ENCODE measurements at places on chromosomes 2 and 18.

- no peak for DNase-seq
These were observed 226.9 kb upstream of the DTNA start for GRCh38 chr18:34483198-34483597.

DNA sequence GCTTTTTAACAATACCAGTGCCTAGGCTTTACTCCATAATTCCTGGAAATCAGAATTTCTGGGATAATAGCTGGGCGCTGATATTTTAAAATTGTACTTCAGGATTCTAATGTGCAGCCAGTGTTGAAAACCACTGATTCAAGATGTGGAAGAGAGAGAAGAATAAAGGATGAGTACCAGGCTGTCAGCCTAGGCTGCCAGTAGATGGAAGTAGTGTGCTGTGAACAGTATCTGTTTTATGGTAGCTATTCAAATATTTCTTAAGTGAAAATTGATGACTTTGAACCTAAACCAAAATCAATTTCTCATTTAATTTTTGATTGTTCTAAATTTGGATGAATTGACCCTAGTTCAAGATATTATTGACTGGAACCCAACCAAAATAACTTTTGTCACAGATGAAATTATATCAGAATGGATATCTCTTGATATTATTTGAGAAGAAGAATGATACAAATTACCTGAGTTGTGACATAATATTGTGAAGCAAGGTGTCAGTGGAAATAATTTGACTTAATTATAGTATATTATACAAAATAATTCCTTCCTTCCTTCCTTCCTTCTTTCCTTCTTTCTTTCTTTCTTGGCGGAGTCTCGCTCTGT is 88.0 kb downstream of the COMMD1 start:
- no peak for DNase-seq

- DNase-seq, result no peak
These were observed 3.0 kb downstream of the GBX2 start for GRCh38 chr2:236164925-236165841.

- no peak for DNase-seq
These were observed 121.1 kb downstream of the DDX1 start for GRCh38 chr2:15712551-15713342.

GRCh38 chr2:3778851-3779495 is 75.6 kb downstream of the DCDC2C start:
- DNase-seq, result no peak

GRCh38 chr2:227595797-227596196 is 2.9 kb upstream of the SCYGR2 start:
- DNase-seq, result no peak

DNA sequence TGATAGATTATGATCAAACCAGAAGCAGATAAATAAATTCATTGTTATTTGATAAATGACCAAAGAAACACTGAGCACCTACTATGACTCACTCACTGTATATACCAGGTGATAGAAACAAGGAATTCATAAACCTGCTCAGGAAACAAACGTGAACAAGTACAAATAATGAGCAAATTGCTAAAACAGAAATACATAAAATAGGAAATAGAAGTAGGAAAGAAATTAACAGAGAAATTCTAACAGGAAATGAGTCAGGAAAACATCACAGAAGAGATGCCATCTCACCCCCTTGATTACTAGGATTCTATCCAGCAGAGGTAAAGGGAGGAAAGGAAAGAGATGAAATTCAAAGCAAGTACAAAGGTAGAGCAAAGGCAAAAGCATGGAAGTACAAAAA is 31.3 kb downstream of the EXOC6B start:
- no peak for DNase-seq

DNA sequence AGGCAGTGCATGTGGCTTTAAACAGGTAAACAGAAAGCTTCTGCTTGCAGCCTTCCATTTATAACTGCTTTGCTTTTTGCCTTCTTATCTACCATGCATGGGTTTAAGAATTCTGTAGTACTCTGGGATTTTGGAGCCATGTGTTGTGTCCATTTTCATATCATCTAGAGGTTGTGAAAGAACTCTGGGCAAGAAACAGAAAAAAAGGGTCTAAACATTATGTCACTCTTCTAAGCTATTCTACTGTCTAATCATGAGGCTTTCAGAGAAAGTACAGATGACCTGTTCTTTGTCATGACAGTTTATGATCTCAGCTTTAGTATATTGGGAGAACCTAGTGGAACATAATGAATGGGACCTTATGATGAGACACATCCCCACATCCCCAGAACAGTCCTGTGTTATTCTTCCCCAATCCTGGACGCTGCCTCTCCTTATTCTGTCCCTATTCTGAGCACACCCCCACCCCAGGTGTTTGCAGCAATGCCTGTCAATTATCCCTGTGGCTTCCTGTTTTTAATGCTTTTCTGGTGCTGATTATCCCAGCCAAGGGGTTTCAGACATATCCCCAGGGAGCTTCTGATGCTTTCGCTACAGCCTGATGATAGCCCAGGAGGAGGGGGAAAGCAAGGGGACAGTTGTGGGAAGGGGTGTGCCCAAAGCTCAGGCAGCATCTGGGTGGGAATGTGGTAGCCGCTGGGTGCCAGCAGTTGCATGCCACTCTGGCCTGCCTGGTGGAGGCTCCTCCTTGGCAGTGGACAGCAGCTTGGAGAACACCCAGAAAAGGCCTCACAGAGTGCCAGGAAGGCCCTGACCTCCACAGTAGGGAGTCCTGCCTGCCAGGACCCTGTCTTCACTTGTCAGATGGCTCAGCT is 169.5 kb upstream of the MAP3K20 start:
- DNase-seq, result no peak

GRCh38 chr2:165193178-165193777 is 10.6 kb downstream of the SCN3A start:
- no peak for DNase-seq

GRCh38 chr2:214629875-214630274 is 179.6 kb downstream of the BARD1 start:
- DNase-seq, result no peak

- no peak for DNase-seq
These were observed 643 bp downstream of the PLCL1 start for GRCh38 chr2:197804758-197805714.

DNA sequence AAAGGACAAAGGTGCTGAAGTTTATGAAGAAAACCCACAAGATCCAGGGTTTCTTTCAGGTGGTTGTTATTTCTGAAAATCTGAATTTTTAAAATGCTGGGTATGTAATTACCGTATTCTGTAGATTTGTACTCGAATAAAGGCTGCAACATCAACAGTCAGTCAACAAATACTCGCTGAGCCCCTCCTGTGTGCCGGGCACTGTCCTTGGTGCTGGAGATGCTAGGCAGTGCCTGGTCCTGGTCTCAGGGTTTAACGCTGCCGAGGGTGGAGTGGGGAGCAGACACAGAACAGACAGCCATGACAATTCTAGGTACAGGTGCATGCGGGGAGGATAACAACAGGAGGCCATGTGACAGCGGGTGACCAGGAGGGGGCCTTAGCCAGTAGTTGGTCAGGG is 27.2 kb upstream of the PDIA6 start:
- DNase-seq, result no peak

GRCh38 chr2:135252805-135253458 is 200.8 kb downstream of the RAB3GAP1 start:
- no peak for DNase-seq

DNA sequence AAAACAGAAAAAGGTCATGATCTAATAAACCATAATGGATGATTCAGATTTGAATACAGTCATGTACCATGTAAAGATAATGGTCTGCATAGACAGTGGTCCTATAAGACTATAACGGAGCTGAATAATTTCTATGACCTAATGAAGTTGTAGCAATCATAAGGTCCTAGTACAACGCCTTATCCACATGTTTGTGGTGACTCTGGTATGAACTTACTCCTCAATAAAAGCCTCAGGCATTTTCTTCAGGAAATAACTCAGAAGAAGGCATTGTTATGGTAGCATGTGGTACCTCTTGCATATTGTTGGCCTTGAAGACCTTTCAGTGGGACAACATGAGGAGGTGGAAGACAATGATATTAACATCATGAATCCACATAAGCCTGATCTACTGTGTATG is 883.3 kb downstream of the CNTNAP5 start:
- DNase-seq, result no peak

DNA sequence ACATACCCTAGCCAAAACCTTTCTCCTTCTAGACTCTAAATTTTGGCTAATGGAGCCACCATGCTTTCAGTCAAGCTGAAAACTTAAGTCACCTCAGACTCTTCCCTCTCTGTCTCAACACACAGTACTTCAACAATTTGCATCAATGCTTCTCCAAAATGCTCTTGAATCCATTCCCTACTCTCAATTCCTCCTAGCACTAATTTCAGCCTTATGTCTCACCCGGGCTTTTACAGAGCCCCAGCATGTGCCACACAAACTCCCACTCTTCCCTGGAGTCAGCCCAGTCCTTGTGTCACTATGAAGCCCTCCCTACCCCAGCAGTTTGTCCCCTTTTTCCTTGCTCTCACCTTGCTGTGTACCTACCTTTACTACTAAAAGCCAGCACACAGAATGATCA is 38.7 kb downstream of the AAK1 start:
- no peak for DNase-seq

- DNase-seq, result no peak
These were observed 56.8 kb downstream of the ATF2 start for GRCh38 chr2:175111200-175111657.

- no peak for DNase-seq
These were observed 265.5 kb downstream of the SRBD1 start for GRCh38 chr2:45345331-45346234.

DNA sequence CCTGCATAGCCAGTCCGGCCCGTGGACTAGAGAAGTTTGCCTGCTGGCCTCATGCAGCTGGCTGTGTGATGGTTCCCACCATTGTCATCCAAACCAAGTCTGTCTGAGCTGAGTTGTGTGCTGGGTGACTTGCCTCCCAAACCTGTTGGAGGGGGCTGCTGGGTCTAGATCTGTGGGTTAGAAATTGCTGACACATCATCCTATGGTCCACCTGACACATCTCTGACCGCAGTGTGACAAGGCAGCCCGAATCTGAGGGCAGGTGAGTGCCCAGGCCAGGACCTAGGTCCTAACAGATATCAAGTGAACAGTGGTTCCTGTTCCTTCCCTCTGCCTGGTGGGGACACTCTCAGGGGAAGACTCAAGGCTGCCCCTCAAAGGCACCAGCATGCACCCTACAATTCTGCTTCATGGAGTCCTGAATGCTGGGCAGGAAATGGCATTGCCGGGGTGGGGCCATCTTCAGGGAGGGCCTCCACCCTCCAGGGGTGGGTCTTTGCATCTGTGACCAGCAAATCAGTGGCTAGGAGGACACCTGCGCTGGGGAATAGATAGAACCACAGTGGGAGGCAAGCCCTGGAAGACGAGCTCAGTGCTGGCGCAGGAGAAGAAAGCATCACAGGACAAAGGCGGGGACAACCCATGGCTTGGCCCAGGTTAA is 117.9 kb upstream of the ID2 start:
- no peak for DNase-seq

- no peak for DNase-seq
These were observed 385.5 kb upstream of the HNRNPA3 start for GRCh38 chr2:176826984-176827668.

DNA sequence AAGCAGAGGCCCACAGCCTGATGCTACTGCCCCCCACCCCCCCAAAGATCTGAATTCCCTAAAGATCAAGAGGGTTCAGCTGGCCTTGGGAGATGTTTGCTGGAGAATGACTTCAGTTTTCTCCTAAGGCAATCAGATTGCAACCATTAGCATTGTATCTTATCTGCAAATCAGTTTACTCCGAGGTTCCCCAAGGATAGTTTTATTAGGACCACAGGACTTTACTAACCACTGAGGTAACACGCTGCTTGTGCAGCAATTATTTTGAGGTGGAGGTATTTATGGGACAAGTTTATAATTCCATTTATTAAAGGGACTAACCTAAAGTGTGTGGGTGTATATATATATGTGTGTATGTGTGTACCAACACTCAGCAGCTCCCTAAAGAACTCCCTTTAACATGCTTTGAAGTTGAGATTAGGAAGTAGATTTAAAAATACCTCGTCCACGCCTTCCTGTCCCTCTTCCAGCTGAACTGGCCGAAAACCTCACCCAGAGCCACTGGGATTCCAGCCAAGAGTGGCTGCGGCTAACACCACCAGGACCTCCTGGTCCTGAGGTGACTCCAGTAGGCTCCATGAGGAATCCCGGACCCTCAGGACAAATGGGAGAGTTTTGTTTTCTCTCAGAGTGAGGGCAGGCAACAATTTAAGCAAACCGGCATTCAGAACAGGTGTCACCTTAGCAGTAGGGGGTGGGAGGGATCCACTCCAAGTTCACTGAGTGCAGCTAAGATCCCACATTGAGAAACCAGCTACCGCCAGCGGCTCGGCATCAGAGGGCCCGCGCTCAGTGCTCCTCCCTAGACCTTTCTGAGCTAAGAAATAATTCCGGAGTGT is 3.0 kb upstream of the DLX1 start:
- DNase-seq, result no peak

DNA sequence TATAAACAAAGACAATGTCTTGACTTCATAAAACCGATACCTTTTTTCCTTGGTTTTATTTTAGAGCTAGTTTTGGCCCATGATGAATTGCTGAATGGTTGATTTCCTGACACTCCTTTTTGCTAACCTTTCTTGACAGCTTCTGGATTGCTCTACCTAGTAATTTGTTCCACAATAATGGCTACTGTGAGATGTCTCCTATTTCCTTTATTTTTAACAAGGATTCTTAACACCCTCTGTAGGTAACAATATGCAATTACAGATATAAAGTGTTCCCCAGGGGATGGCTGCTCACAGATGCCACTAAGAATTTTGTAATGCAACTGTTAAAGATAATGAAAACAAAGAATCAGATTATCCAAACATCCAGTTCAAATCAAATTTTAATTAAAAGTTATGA is 100.8 kb upstream of the ATP5MC3 start:
- no peak for DNase-seq

DNA sequence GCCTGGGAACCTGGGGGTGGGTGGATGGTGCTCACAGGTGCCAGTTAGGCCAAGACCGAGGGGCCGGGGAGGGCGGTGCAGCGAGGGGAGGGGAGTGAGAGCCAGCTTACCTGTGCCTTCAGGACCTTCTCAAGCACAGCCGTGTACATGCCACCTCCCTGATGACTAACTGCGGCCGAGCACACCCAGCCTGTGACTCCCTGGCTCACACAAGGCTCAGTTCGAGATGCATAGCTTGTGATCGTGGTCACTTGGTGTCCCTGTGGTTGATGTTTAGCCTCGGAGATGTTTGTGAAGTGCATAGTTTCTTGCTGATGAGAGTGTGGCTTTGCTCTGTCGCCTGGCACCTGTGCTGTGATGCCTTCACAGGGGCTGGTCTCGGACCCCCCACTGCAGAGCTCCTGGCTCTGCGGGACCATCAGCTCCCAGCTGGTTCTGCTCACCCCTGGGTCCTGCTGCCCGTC is 84.5 kb upstream of the ODC1 start:
- DNase-seq, result no peak

DNA sequence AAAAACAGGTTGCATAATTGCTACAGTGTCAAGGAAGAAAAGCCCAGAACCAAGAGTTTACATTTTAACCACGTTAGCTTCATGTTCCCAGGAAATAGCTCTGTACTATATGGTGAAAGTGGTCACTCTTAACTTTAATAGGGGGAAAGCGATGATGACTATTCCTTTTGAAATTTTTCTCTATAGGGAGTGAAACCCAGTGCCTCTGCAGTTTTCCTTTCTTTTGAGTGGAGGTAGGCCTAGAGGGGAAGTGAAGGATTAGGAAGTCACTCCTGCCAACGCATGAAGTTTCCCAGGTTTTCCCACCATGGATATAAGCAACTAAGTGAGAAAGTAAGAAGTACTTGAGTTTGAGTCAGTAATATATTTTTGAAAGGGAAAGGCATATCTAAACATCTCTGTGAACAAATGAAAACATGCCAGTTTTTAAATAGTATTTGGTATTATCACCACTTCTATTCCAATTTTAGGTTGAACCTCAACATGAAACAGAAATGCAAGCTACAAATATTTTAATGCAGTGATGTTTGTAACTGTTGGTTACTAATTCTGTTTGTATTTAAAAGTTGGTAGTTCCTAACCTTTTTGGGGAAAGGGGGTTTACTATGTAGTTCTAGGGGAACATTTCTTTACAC is 91.9 kb downstream of the VRK2 start:
- no peak for DNase-seq

Measured in stimulated activated CD8-positive, alpha-beta memory T cell treated with anti-CD3 and anti-CD28 coated beads, Interleukin-15, amount 100 ng/mL, for 1 hour (primary cell).